ENCODE measurements at places on chromosomes 3 and 15.

GRCh38 chr15:96035091-96035490, 295.4 kb upstream of the NR2F2 start:
- no peak for DNase-seq

- DNase-seq: no peak
These were observed 159.5 kb downstream of the SNRK start for GRCh38 chr3:43445820-43446219.

DNA sequence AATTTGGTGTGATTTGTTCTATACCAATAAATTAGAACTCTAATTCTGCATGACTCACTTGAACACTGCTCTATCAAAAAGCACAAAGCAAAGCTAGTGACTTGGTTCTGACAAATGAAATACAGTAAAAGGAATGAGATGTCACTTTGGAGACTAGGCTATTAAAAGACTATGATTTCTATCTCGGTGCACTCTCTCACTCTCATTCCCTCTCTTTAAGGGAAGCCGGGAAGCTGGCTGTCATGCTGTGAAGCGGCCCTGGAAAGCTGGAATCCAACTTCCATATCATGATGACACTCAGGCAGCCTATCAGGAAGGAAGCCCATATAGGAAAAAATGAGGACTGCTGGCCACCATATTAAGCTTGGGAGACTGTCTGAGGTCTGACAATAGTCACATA, 590.1 kb upstream of the CBLB start:
- no peak for DNase-seq

DNA sequence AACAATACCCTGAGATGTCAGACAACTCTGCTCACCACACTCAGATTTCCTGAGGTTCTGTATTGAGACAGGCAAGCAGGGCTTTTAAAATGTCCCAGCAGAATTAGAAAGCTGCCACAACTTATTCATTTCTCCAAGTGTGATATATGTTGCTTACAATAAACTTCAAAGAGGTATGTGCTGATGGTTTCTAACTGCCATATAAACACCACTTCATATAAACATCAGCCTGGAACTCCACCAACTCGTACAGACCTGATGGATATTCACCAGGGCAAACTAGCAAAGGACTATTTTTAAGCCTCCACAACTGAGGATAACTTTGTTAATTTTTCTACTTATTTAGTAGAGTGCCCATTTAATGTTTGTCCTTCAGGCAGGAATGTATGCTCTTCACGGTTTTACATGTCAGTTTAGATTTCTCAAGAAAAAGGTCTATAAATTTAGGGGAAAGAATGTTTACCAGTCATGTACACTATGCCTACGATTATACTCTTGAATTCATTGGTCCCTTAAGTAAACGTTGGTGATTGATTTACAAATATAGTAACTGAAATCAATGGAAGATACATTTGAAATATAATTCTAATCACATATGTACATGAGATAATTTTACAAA, 109.6 kb upstream of the ABI3BP start:
- DNase-seq: no peak

GRCh38 chr15:66388043-66388363, 1.3 kb downstream of the MAP2K1 start:
- DNase-seq: no peak

GRCh38 chr3:172309741-172310427, 138.4 kb downstream of the GHSR start:
- DNase-seq: no peak

- no peak for DNase-seq
These were observed 302.9 kb upstream of the DPPA4 start for GRCh38 chr3:109640146-109640652.

GRCh38 chr3:108970561-108970960, 16.9 kb upstream of the GUCA1C start:
- no peak for DNase-seq

DNA sequence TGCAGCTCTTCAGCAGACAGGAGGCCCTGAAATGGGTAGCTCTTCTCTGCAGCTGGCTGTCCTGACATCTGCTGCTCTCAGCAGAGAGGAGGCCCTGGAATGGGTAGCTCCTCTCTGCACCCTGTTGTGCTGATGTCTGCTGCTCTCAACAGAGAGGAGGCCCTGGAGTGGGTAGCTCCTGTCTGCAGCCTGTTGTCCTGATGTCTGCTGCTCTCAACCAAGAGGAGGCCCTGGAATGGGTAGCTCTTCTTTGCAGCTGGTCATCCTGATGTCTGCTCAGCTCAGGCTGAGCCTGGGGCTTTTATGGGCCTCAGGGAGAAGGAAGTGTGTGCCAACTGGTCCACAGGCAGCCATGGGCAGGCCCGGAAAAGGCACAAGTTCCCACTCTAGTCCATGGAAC, 66.6 kb downstream of the PIK3CB start:
- no peak for DNase-seq

DNA sequence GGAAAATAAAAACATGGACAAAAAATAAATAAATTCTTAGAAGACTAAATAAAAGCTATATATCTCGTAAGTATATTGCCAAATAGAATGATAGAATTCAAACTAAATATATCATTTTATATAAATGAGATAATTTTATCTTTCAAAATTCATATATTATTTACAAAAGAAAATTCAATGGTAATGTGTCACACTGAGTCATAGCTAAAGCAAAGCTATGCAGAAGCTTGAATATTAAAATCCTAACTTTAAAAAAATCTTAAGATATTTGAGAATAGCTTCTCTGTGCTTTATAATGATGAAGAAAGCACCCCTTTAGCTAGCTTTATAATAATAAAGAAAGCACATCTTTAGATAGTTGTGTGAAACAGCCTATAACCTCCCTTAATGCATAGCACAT, 1010.8 kb downstream of the OTOL1 start:
- DNase-seq: no peak

DNA sequence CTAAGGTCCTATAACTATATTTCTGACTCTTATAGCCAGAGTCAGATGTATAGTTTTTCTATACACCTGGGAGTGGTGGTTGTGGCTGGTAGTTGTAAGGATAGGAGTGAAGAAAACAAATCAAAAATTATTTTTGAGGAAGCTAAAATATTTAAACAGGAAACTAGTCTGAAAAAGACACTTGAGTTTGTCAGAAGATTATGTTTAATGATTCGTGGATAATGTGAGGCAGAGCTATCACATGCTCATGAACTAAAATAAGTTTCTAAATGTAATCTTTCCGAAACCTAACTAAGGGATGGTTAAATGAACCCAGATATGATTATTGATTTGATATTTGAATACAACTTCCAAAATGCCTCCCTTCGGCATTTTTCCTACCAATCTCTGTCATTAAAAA, 30.4 kb downstream of the GABRR3 start:
- DNase-seq: no peak

GRCh38 chr15:99450896-99451358, 114.9 kb upstream of the MEF2A start:
- DNase-seq: peak; percentile 82

- peak; percentile 36 for DNase-seq
These were observed 16.1 kb downstream of the POU1F1 start for GRCh38 chr3:87260270-87260669.

GRCh38 chr15:38877471-38877870, 312.9 kb upstream of the RASGRP1 start:
- no peak for DNase-seq

DNA sequence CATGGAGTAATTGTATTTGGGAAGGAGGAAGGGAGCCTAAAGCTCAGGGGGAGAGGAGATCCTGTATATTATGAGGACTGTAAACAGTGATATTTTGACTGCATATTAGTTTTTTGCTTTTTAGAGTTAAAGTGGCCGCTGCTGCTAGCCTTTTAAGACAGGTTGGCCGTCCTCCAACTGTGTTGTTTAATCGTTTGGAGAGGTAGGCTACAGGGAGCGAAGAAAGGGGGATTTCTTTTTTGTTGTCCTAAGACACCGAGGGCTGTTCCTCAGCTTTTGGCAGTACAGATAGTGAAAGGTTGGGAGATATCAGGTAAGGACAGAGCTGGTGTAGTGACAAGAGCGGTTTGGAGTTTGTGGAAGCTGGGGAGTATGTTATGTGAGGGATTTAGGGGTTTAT, 38.2 kb upstream of the RNF7 start:
- no peak for DNase-seq

DNA sequence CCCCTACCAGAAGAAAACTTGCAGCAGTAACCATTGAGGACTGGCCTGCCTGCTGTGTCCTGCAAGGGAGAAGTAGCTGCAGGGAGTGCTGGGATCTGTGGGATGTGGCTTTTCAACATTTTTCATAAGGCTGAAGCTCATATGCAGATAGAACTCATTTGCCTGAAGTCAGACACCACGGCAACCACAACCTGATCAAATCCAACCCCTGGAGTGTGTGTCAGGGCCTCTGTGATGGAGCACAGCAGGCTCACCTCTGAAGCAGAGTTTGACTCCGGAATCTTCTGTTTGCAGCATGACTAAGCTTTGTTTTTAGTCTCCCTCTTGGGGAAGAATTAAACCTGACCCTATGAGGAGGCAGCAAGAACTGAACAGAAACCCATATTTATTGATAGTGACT, 508.7 kb downstream of the AGBL1 start:
- no peak for DNase-seq

DNA sequence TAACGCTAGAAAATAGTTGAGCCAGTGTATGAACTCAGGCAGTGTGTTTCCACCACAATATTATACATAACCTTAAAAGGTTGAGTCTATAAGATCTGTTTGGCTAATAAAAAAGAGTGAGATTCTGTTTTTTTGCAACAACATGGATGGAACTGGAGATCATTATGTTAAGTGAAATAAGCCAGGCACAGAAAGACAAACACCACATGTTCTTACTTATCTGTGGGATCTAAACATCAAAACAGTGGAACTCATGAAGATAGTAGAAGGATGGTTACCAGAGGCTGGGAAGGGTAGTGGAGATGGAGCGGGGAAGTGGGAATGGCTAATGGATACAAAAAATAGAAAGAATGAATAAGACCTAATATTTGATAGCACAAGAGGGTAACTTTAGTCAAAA, 150.7 kb downstream of the GABRG3 start:
- no peak for DNase-seq

- DNase-seq: no peak
These were observed 48.1 kb upstream of the CDV3 start for GRCh38 chr3:133525435-133525834.

GRCh38 chr15:72796515-72797337, 13.2 kb upstream of the ADPGK start:
- peak; percentile 51 for DNase-seq

DNA sequence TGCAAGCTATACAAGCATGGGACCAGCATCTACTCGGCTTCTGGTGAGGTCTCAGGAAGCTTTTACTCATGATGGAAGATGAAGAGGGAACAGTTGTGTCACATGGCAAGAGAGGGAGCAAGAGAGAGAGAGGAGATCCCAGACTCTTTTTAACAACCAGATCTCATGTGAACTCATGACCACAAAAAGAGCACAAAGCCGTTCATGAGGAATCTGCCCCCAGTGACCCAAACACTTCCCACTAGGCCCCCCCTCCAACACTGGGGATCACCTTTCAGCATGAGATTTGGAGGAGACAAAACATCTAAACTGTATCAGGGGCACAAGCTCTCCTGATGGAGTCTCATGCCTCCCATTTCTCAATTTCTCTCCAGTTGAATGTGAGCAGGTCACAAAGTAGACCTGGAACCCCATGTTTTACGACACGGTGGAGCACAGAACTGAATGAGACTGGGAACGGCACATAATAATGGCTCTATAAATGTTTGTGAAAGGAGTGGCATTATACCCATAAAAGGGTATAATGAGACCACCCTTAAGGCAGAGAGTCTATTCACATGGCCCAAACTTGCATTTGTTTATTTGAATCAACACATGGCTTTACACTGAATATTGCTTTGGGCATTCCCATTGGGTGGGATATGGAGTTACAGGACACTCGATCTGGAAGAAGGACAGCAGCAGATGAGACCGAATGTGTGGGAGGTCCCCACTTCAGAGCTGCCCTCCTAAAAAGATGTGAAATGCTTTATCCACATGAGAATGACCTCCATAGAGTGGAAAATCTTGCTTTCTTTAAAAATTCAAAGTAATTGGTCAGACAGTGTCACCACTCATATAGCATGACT, 38.8 kb downstream of the IL16 start:
- DNase-seq: no peak

DNA sequence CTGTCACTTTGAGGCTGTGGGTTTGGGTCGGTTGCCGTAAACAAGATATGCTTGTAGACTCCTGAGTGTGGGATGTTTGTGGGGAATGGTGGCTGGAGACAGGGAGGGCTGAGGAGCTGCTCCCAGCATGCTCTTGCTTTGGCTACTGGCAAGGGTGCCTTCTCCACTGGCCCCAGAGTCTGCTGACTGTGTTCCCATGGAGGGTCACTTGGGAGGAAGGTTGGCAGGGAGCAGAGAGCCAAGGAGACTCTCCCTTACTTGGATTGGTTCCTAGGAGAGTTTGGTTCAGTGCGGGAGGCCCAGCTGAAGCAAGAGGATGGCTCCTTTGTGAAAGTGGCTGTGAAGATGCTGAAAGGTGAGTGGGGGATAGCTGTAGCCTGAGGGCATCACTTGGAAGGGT, 11.8 kb downstream of the TYRO3 start:
- no peak for DNase-seq

Data from activated T-cell treated with anti-CD3 and anti-CD28 coated beads, Interleukin-2, amount 50 U/mL, for 48 hours (primary cell).